Right kidney (tissue), 9 donors: ENCODE measurements at places on chromosomes 4 and X.

GRCh38 chr4:6688879-6689505 is 4.7 kb upstream of the S100P start:
- DNase-seq: no peak

DNA sequence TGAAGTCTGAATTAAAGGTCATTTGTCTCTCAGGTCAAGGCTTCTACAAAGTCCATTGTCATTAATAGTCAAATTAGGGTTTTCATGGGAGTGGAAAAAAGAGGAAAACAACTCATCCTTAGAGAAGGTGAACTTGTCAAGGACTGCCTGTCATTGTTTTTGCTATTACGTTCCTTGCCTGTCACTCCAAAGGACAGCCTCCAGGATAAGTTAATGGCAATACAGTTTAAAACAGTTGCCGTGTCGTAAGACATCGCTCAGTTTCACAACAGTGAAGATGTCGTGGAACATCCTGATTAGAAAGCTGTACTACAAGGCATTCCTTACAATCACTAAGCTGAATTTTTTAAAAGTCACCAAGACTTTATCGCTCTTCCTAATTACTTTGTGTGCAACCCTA is 466.8 kb upstream of the SMIM31 start:
- DNase-seq: no peak

DNA sequence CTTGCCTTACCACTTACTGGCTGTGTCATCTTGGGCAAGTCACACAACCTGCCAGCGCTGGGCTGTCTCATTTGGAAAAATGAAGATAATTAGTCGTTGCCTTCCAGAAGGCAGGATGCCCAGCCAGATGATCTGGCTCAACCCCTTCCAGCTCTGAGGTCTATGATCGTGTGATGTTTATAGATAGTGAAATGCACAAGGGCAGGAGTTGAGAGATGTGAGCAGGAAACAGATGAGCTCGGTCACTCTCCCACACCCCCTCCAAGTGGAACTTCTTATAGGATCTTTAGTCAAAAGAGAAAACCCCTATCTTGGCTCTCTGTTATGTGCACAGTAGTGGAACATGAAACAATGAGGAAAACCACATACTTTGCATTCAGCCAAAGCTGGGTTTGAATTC is 336.8 kb upstream of the PPARGC1A start:
- no peak for DNase-seq

DNA sequence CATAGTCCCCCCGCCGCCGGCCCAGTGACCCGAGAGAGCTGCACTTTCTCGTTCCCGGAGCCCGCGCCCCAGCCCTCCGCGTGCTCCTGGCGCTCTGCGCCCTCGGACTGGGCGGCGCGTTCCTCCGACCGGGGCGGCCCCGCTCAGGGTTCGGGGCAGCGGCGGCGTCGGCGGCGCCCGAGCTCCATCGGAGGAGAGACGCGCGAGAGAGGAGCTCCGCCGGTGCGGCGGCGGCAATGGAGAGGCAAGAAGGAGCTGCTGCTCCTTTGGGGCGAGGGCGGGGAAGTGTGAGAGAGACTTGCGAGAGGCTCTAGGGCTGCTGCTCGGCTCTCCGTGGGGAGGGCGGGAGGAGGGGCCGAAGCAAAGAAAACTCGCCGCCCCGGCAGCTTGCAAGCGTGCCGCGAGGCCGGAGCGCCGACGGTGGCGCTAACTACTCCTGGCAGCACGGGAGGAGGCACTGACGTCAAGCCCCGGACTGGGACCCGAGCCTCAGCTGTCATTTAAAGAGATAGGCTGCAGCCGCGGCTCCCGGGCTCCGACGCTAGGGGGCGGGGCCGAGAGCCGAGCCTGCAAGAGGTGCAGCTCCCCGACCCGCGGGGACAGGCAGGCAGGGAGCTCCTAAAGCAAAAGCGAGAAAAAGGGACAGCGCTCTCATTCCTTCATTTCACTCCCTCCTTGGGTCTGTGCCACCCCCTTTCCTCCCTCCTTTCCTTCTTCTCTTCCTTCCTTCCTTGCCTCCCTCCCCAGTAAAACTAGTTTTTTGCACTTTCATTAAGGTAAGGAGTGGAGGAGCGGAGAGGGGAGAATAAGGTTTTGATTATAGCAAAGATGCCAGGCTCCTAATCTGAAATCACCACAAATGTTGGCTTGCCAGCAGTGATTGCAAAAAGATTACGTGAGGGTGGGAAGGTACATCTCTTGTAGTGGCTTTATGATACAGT is at the start of gene KCTD8:
TSS of gene KCTD8 (minus strand) at position 289 of the 941 bp plus-strand sequence.
- DNase-seq: peak; percentile 90

GRCh38 chr4:119010909-119011606 is 122.4 kb downstream of the SYNPO2 start:
- no peak for DNase-seq

DNA sequence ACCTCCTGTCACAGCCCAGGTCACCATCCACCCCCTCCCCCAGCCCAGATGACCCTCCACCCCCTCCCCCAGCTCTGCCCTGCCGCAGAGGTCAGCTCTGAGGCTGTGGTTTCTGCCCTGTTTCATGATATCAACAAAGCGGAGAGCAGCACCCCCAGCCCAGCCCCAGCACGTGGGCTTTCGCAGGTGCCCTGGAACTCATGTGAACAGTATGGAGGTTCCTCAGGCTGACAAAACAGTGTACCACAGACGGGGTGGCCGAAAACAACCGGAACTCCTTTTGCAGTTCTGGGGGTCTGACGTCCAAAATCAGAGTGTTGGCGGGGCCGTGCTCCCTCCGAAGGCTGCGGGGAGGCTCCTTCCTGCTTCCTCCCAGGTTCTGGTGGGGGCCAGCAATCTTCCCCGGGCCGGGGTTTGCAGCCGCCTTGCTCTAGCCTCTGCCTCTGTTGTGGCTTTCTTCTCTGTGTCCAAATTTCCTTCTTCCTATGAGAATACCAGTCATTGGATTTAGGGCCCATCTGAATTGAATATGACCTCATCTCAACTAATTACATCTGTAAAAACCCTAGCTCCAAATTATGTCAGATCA is 7.9 kb upstream of the PSAPL1 start:
- no peak for DNase-seq

- no peak for DNase-seq
These were observed 1460.8 kb downstream of the RAPGEF2 start for GRCh38 chr4:160563552-160564282.

GRCh38 chrX:120302434-120302833 is 8.8 kb downstream of the TMEM255A start:
- no peak for DNase-seq

- DNase-seq: no peak
These were observed 2.8 kb downstream of the ERVMER34-1 start for GRCh38 chr4:52748432-52748831.

DNA sequence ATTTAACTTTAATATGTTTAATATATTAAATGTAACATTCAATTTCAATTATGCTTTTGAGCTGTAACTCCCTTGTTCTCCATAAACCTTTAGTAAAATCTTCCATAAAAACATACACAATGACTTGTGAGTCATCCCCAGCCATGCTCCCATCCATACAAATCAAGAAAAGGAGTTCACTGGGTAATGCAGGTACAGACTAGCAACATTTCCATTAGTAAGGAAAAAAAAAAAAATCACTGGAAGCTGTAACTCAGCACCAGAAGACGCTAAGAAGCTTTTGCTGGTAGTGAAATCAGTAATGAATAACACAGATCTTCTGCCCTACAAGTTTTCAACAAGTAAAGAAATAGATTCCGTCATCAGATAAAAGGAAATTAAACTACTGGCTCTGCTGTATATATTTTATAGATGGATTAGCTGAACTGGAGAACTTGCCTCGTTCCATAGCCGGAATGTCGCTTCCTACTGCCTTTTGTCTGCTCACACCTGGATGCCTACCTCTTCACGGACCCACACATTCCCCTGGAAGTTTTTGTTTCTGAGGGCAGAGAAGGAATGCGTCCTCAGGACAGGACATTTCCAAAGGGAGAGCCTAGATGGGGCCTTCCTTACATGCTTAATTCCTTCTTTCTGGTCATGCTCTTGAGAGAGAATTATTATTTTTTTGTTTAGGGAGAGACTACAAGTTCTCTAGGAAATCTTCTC is 298.4 kb upstream of the ANKRD50 start:
- no peak for DNase-seq

DNA sequence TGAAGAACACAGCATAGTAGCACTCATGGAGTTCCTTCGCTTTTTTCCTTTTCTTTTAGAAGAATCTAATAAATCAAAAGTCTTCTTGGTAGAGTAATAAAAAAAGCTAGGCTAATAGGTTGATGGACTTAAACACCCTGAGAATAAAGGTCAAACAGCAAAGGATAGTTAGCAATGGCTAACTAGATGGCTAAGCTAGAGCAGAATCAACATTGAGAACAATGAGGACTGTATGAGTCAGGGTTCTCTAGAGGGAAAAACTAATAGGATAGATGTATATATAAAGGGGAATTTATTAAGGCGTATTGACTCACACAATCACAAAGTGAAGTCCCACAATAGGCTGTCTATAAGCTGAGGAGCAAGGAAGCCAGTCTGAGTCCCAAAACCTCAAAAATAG is 550.9 kb downstream of the GLUD2 start:
- no peak for DNase-seq

DNA sequence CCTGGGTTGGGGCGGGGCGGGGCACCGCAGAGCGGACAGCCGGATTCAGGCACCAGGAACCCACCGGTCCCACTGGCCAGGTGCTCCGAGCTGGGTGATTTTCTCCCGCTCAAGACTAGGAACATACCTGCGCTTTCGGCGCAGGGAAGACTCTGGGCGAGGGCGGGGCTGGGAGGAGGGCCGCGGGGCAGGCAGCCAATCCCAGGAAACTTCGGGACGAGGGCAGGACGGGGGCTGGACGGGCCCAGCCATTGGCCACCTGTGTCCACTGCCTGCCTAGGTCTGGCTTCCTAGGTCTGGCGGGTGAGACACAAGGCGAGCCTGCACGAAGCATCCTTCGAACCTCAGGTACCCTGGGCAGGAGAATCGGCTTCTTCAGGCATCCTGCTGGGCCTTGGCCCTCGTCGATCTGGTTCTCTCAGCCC is 274 bp upstream of the ERVMER34-1 start:
- peak; percentile 61 for DNase-seq

- DNase-seq: no peak
These were observed 39.2 kb downstream of the TXLNG start for GRCh38 chrX:16825264-16826035.
